GM12865 (cell line): ENCODE measurements at places on chromosomes 13 and 19.
A peak's percentile ranks its signal among the peaks of the same experiment; 100 is the strongest.

GRCh38 chr19:10460714-10461046, 40.3 kb downstream of the PDE4A start:
- no peak for DNase-seq

- no peak for DNase-seq
Observed at GRCh38 chr19:40219721-40220276, 1.6 kb upstream of the TTC9B start.

DNA sequence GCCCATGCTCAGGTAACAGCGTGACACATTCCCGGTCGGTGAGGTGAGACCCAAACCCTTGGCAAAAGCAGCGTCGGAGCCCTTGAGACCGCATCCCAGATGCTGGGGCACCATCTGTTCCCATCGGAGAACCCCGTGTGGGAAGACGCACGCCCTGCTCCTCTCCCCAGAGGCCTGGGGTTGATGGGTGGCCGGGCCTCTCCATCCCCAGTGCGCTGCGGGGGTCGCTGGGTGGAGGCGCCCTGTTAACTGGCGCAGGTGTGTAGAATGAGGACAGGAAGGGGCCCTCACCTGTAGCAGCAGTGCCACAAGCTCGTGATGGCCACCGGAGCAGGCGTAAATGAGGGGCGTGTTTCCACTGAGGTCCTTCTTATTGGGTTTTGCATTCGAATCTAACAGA, 24.6 kb downstream of the PDCD5 start:
- DNase-seq, result no peak

- no peak for DNase-seq
Observed at GRCh38 chr13:40458720-40458990, 207.8 kb downstream of the FOXO1 start.

GRCh38 chr19:31270897-31271296, 78.3 kb downstream of the TSHZ3 start:
- no peak for DNase-seq

- DNase-seq, result no peak
Observed at GRCh38 chr13:96925916-96926628, 68.2 kb downstream of the OXGR1 start.

GRCh38 chr19:6674868-6675305, 4.9 kb upstream of the TNFSF14 start:
- peak; percentile 93 for DNase-seq

- DNase-seq, result peak; percentile 26
Observed at GRCh38 chr19:35476149-35476548, 14.1 kb downstream of the KRTDAP start.

DNA sequence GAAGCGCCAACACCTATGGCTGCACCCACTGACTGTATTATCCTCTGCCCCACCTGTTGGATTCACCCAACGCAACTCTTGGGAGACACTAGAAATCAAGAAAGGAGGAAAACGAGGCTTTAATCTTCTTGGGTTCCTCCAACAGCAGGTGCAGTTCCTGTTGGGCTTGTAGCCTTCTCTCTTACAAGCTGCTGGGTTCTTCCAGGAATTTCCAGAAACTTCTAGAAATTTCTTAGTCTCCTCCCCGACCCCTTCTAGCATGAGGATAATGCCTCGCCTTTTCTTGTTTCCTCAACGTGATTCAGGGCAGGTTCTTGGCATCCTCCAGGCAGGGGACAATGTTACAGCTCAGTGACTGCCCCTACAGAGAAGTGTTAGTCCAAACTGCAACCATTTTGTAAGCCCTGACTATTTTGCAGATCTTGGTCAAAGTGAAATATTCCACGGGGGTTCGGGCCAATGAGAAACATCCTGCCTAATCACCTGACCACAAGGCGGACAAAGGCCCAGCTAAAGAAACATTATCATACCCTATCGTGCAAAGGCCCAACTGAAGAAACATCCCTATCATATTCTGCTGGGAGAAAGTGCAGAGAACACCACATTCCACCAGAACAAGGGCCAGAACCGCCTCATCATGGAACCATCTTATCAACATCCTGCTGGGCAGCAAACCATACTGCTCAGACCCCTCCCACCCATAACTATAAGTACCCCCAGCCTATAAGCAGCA, 614 bp upstream of the PNMA8A start:
- DNase-seq, result no peak

- DNase-seq, result no peak
Observed at GRCh38 chr13:36772853-36773252, 46.2 kb upstream of the RFXAP start.
